ENCODE measurements at places on chromosomes 1 and 21.

GRCh38 chr1:78604643-78605042 is 15.6 kb upstream of the IFI44L start:
- DNase-seq: no peak

- DNase-seq: no peak
Measured at GRCh38 chr1:149879556-149879955, 19.8 kb upstream of the BOLA1 start.

- no peak for DNase-seq
Measured at GRCh38 chr1:187070076-187070475, 241.3 kb downstream of the PLA2G4A start.

DNA sequence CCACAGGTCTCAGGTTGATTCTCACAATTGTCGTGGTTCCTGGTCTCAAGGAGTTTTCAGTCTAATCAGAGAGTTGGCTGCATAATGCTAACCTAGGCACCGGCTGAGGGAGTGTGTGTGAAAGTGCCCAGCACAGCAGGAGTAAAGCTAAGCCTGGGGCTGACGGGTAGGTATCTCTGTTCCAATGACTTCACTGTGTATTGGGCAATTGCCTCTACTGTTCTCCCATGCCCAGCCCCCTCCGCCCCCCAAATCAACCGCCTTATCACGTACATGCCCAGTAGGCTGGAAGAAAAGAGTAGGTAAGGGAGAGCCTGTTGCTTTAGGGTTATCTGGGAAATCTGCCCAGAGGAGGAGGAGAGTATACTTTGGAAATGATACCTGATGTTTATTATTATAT is 54.7 kb downstream of the MRPS6 start:
- no peak for DNase-seq

DNA sequence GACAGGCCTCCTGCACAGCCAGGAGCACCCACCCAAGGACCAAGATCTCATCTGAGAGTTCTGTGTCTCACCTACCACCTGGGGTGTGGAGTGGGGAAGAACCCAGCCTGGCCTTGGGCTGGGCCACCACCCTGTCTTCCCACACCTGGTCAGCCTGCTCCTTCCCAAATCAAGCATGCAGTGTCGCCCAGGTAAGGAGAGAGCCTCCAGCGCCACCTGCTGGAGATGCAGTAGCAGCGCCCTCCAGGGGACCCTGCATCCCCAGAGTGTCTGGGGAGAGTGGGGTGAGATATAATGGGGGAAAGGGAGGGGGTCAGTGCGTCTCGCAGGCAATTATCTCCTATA is 32.3 kb downstream of the KIAA2013 start:
- peak; percentile 45 for DNase-seq

GRCh38 chr1:102472520-102472919 is 475.8 kb upstream of the OLFM3 start:
- no peak for DNase-seq

DNA sequence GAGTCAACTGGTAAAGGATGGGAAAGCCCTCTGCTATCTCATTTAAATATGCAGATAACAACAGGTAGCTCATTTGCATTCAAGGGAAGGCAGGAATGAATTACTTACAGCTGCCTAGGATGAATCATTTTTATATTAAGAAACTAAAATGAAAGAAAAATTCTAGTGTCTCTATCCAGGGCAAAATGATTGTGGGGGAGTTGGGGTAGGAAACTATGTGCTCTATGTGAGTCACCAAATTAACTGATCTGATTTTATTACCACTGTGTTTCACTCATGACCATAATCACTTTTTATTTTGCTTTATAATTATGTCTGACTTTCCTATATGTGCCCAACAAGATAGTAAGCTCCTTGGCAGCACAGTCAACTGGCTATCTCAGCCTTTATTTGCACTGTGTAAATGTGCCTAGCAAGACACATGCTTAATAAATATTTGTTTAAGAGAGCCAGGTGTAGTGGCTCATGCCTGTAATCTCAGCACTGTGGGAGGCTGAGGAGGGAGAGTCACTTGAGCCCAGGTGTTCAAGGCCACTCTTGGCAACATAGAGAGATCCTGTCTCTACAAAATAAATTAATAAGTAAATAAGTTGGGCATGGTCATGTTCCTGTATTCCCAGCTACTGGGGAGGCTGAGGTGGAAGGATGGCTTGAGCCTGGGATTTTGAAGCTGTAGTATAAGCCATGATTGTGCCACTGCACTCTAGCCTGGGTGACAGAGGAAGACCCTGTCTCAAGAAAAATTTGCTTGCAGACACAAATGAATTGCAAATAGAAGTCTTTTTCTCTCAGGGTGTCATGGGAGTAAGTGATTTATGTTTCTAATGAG is 84.1 kb downstream of the SPAG17 start:
- no peak for DNase-seq

GRCh38 chr1:246725191-246725590 is 982 bp downstream of the SCCPDH start:
- DNase-seq: no peak

DNA sequence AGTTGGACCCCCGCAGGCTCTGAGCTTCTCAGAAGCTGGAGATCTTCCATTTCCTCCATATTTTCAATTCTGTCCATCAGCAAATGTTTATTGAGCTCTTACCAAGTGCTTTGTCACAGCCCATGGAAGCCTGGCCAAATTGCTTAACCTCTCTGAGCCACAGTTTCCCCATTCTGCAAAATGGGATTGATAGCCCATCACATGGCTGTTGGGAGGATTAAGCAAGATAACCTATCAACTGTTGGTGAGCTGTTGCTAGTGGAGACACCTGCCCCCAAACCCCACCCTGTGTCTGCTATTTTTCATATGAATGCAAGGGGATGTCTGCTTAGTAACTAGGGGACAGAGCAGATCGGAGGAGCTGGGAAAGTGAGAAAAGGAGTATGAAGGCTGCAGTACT is 38.3 kb downstream of the CD34 start:
- no peak for DNase-seq

DNA sequence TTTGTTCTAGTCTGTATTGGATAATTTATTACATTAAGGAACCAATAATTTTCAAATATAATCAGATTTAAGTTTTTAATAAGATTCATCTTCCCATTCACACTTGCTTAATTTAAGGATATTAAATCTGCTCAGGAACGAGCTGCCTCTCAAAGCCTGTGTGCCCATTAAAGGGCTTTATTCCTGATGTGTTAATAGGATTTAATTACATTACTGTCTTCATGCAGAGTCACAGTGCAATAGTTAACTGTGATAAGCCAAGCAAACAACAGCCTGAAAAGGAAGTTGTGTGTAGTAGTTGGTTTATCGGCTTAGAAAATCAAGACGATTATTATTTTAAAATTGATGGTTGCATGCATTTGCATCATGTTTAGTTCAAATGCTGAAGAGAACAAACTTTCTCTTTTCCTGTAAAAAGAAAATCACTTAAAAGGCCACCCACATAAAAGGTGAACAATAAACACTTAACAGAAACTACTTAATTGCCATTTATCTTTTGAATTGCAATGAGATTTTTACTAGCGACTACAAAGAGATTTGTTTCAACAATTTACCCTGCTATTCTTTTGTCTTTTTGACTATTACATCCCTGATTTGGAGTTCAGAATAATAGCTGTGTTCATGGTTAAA is 174.6 kb downstream of the RWDD3 start:
- no peak for DNase-seq

DNA sequence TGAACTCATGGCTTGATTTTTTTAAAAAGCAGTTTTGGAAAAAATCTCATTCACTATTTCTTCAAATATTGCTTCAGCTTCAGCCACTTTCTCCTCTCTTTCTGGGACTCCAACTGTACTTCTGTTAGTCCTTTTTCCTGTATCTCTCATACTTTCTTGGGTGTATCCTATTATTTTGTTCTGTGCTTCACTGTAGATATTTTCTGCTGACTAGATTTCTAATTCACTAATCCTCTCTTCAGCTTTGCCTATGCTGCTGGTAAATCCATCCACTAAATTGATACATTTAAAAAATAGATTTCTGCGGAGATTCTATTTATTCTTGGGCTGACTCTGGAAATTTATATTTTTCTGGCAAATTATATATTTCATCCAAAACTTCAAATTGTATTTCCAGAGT is 4.9 kb upstream of the KCNE2 start:
- DNase-seq: no peak

DNA sequence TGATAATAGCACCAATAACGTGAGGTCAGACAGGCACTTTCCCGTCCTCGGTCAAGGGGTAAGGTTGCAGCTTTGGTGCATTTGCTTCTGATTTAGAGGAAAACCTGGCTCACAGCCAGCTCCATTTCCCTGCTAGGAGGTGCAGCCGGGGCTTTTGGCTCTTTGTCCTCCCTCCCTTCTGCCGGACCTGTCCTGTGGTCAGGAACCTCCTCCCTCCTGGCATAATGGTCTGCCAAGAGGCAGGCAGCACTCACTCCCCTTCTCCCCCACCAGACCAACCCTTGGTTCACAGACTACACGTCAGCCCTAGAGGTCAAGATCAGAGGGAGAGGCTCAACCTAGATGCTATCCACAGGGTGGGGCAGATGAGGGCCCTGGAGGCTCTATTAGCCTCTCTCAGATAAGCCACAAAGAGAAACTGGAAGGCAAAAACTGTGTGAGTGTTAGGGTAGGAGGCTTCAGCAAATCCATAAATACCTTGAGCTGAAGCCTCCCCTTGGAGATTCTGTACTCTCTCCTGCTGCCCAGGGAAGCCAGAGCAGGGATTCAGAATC is 64.8 kb downstream of the PLXNA2 start:
- no peak for DNase-seq

DNA sequence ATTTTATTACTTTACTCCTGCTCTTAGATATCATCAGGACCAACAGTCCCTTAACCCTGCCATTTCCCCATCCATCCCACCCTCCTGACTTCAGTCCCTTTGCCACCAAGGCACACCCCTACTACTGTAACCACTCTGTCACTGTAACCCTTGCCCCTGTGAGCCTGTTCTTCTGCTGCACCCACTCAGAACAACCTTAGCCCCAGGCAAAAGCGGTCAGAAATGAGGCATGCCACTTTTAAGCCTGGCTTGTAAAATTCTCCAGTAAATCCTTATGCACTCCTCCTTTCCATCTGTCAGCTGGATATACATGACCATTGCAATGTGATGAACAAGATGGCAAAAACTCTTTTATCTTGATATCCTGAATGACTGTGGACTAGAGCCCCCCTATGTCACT is 555.0 kb upstream of the PLXNA2 start:
- DNase-seq: no peak

GRCh38 chr1:97377432-97378034 is 543.3 kb downstream of the DPYD start:
- DNase-seq: no peak
